Motor neuron (in vitro differentiated cells): ENCODE measurements at places on chromosomes 1 and 21.

DNA sequence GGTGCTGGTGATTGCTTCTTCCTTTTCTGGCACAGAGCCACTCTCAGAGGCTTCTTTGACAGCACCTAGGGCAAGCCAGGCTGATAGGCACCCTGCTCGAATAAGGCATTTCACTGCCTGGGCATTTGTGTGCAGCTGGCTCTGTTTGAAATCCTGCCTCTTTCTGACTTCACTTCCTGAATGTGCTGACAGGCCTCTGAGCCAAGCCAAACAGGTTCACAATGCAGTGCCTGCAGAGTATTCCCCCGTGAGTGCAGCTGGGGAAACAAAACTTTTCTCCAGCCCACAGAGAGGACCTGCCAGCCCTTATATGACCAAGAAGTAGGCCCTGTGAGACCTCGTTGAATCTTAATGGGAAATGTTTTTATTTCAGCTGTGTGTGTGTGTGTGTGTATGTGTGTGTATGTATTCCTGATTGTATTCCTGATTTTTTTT lies 10.4 kb downstream of the JUN start:
- no peak for ATAC-seq

GRCh38 chr1:107486349-107486748 lies 345.5 kb downstream of the NTNG1 start:
- no peak for ATAC-seq

DNA sequence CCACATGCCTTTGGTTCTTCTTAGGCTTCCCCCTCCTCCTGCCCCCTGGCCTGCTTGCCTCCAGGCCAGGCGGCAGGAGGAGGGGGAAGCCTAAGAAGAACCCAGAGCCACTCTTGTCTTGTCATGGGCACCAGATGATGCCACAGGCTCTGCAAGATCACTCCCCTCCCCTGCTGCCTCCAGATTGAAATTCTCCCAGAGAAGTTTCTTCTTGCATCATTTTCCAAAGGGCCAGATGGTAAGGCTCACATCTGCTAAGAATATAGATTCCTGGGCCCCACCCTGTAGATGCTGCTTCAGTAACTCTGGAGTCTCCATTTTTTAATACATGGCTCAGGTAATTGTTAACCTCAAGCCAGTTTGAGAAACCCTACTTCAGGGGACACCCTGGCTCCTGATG lies 60.8 kb downstream of the FAM163A start:
- no peak for ATAC-seq

DNA sequence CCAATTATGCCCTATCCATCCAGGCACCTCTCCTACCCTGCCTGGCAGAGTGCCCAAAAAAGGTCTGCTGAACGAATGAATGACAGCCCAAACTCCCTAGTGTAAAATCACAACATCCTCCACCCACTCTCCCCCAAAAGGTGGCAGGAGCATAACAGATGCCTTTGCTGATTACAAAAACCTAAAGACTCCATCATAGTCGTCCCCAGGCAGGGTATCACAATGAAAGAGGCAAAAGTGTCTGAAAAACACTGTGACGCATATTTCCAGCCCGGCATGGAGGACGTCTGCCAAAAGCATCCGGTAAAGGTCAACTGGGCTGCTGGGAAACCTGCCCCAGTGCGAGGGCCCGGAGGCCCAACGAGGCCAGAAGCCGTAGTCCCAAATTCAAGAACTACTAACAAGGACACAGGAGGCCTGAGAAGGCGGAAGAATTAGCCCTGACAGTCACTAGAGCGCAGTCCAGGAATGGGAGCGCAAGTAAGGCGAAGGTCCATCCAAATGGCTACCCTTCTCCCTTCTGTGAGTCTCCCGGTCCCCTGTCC lies 576 bp downstream of the SMIM12 start:
- ATAC-seq, result no peak

GRCh38 chr1:230972855-230973271 lies 5.8 kb downstream of the TTC13 start:
- no peak for ATAC-seq

- ATAC-seq, result no peak
Observed at GRCh38 chr1:22777388-22778057, 66.9 kb downstream of the EPHB2 start.

- ATAC-seq, result no peak
Observed at GRCh38 chr1:112905395-112906149, 50.4 kb downstream of the SLC16A1 start.

GRCh38 chr1:16067127-16067768 lies 6.2 kb downstream of the FAM131C start:
- peak; percentile 52 for ATAC-seq

DNA sequence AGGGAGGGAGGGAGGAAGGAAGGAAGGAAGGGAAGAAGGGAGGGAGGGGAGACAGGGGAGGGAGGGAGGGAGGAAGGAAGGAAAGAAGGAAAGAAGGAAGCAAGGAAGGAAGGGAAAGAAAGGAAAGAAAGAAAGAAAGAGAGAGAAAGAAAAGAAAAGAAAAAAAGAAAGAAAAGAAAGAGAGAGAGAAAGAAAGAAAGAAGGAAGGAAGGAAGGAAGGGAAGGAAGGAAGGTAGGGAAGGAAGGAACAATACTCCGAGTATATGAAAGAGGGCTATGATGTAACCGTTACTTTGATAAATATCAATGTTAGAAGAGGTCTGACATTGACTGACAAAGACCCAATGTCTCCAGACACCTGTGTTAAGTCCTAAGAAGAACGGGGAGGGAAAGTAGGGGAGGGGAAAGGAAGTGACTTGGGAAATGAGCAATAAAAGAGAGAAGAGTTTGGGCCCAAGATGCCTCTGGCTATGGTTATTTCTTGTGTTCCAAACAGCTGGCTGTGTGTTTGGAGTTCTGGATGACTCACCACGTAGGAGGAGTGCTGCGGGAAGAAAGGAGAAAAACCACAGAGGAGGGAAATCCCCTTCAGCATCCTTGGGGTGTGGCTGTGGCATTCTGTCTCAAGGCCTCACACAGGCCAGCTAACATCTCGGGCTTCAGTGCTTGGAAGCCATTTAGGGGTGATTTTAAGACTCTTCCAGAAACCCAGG lies 37.0 kb upstream of the RXRG start:
- peak; percentile 79 for ATAC-seq

DNA sequence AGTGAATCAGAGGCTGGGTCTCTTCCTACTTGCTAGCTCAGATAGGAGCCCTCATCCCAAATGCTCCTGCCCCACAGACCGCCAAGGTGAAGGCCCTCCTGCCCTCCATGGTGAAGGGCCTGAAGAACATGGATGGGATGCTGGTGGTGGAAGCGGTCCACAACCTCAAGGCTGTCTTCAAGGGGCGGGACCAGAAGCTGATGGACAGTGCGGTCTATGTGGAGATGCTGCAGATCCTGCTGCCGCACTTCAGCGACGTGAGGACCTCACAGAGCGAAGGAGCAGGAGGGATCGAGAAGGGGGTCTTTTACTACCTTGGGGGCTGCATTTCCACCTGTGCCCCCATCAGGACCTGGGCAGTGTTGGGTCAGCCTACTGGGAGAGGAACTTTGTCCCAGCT lies 14.6 kb upstream of the TTC4 start:
- ATAC-seq, result no peak

DNA sequence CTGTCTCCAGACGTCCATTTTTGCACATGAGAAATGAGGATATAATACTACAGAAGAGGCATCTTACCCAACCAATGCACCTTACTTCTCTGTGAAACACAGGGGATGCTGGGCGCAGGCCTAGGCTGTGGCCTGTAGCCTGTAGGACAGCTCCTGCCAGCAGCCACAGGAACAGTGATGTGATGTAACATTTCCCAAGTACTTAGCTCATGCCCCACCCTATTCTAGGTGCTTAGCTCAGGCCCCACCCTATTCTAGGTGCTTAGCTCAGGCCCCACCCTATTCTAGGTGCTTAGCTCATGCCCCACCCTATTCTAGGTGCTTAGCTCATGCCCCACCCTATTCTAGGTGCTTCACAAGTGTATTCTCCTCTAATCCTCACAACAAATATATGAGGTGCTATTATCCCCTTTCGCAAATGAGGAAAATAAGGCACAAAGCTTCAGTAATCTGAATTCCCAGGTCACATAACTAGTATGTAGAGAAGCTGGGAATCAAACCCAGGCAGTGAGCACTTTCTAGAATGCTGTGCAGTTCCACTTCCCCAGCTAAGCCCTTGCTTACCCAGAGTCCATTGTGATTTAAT lies 4.6 kb upstream of the NAXE start:
- ATAC-seq, result no peak

DNA sequence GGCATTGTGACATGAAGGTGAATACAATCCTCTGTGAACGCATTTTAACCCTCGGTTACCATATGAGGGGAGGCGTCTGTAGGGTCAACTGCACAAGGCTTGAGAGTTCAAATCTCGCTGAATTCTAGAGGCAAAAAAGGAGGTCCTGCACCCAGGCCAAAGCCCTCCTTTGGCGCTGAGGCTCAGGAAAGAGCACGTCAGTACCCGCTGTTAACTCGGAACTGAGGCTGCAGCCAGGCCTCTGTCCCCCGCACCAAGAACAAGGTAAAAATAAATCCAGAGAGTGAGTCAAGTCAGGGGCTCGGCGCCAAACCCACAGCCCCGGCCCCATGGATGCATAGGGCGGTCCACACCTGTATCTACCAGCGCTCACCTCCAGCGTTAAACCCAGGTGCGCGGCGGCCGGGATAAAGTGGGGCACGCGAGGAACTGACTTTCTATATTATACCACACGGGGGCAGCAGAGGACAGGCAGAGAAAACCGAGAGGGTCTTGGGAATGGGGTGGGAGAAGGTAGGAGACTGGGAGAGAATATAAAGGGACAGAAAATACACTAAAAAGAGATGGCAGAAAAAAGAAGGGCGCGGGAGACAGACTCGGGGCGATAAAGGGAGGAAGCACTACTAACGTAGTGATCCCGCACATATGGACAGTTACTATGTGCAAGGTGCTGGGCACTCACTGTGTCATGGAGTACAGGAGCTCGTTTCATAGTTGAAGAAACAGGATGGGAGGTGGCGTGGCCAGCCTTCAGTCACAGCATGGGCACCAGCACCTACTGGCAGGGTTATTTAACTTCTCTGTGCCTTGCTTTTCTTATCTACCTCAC lies 54.9 kb downstream of the DMRTA2 start:
- ATAC-seq, result peak; percentile 81

- ATAC-seq, result peak; percentile 5
Observed at GRCh38 chr1:164759144-164759920, 200.3 kb downstream of the PBX1 start.

- no peak for ATAC-seq
Observed at GRCh38 chr1:161217831-161218230, 2.7 kb downstream of the FCER1G start.

DNA sequence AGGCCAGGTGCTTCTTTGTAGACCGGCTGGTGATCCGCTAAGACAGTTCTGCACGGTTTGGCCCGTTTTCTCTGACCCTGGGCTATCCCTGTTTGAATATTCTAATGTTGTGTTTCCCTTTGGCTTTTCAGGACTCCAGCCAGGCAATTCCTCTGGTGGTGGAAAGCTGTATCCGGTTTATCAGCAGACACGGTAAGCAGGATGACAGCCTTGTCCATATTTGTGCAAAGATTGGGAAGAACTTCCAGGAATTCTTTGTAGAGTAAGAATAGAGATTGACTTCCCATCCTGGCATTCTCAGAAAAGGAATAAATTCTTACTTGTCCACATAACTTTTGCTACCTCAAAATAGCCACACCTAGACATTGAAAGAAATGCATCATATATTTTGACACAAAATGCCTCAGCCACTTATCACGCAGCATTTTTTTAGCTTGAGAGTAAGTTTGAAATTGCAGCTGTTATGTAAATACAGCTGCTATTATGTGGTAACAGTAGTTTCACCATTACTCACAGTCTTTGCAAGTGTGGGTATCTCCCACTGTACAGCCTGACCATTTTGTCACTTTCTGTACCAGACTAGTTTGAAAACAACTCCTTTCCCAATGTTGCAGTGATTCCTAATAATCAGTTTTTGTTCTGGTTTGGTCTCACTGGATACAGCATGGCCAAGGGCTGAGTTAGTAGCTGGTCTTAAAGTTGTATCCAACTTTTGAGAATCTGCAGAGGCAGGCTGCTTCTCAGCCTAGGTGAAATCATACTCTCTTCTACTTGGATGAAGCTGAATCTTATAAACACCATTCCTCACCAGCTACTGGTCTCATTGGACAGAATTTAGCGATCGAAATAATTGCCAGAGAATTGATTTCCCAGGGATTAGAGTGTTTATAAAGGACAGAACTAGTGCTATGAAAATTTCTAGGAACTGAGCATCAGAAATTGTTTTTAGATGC lies 40.0 kb upstream of the IKBKE start:
- ATAC-seq, result peak; percentile 97

DNA sequence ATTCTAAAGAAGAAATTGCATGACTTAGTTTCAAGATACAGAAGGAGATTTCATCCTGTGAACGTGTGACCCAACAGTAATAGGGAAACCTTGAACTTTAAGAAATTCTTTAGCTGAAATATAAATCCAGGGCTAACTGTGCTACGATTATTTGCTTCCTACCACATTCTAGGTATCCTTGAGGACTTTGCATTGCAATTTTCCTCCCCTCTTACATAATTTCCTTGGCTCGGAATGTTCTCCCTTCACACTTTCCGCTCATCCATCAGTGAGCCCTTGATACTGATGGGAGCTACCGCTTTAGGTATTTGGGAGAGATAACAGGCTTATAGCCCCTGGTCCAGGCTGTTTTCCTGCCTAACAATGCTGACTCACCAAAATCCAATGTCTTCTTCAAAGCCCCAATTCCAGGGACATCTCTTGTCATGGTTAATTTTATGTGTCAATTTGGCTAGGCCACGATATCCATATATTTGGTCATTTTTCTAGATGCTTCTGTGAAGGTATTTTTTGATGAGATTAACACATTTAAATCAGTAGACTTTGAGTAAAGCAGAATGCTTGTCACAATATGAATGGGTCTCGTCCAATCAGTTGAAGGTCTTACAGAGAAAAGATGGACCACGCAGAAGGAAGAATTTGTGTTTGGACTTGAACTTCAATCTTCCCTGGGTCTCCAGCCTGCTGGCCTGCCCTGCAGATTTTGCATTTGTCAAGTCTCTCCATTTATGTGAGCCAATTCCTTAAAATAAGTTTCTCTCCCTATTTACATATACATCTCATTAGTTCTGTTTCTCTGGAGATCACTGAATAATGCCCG lies 121.2 kb downstream of the PTPN14 start:
- ATAC-seq, result no peak

GRCh38 chr1:24351918-24352627 lies 32.9 kb downstream of the GRHL3 start:
- no peak for ATAC-seq

- ATAC-seq, result no peak
Observed at GRCh38 chr1:197103300-197103699, 36.2 kb upstream of the F13B start.

GRCh38 chr1:214277704-214278635 lies 3.0 kb upstream of the SMYD2 start:
- no peak for ATAC-seq

DNA sequence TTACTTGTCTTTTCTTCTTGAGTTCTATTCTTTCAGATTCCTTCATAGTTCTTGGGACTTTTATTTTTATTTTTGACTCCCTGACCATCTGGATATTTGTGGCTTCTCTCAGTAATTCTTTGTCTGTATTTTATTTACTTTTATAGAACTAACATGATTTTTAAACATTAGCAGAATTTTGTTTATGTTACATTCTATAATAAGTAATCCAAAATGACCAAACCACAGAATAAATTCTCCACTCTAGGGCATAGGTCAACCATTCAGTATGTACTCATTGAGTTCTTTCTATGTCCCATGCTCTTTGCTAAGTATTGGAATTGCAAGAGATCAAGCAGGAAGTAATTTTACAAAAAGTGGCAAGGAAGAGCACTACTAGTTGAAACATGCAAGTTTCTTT lies 969.0 kb downstream of the TTLL7 start:
- ATAC-seq, result no peak
